ENCODE measurements at places on chromosomes 2 and 18. TPM values are rescaled to one million over a fixed set of nuclear protein-coding genes. Genes with fewer than 3 reads are reported as not detected.

DNA sequence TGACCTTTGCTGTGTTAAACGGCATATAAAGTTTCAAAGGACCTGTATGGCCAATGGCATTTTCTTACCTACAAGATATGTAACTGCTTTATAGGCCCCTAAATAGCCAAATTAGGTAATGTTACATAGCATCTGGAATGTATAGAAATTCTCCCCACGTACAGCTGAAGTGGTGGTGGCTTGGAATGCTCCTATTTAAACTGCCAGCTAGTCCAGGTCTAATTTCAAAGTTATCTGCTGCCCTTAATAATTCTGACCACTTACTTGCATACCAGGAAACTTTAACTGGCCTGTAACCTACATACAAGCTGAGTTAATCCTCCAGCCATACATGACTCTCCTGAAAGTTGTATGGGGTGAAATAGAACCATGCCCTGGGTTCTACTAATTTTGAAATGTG, 1.3 kb downstream of the KIAA2012 start:
- DNase-seq: no peak

DNA sequence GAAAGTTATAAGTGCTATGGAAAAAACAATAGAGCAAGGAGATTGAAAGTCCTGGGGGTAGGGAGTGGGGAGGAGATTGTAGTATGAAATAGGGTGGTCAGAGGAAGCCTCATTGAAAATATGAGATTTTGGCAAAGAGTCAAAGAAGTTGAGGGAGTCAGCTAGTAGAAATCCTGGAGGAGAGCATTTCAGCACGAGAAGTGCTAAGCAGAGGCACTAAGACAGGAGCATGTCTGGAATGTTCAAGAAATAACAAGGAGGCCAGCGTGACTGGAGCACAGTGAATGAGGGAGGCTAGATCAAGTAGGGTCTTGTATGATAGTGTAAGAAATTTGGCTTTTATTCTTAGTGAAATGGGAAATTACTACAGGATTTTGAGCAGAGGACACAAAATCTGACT, 2.1 kb upstream of the TSPYL6 start:
- no peak for DNase-seq

DNA sequence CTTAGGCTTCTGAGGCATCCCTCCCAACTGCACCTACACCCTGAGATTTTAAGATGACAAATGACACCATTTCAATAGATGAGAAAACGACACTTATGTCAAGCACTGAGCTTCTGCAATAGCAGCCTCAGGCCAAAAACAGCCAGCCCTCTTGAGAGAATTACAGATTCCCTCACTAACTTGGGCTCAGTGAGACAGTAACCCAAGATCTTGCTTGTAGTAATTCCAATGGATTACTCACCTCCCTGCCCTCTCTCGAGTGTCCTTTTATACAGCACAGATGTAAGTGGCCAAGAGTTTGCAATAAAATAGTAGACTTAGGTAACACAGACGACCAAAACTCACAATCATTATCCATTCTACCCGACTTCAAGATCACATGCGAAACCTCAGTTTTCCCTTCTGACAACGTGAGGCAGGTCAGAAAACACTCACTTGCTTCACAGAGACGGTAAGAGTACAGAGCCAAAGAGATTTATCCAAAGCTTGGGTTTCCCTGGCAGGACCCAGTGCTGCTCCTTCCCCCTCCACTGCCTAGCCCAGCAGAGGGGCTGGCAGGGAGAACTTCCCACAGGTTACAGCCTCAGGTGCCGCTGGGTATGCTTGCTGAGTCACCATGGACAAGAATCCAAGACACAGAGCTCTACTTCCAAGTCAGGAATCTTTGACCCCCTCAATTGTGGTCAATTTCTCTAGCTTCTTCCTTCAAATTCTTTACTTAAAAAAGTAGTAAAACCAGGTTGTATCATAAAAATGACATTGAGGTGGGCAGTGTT, 181.4 kb downstream of the MYO5B start:
- no peak for DNase-seq

- no peak for DNase-seq
Observed at GRCh38 chr2:132999421-132999820, 329.4 kb upstream of the LYPD1 start.

The ANKRD30B gene
- not detected for total RNA-seq

The CSRNP3 gene
- total RNA-seq: 5.1 TPM

The CD226 gene
- total RNA-seq: 0.95 TPM

- no peak for DNase-seq
Observed at GRCh38 chr2:134739236-134739878, 20.6 kb upstream of the TMEM163 start.

DNA sequence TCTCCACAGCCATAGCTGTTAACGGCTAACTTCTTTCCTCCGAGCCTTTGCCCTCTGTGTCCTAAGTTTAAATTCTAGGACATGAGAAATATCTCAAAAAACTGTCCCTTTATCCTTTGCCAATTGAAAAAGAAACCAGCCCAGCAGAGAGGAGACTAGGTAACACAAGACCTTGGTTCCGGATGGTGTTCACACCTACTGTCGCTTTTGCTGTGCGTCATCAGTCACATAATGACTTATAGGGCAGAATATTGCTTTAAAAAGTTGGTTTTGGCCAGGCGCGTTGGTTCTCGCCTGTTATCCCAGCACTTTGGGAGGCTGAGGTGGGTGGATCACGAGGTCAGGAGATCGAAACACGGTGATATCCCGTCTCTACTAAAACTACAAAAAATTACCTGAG, 66.2 kb downstream of the SP3 start:
- DNase-seq: no peak

DNA sequence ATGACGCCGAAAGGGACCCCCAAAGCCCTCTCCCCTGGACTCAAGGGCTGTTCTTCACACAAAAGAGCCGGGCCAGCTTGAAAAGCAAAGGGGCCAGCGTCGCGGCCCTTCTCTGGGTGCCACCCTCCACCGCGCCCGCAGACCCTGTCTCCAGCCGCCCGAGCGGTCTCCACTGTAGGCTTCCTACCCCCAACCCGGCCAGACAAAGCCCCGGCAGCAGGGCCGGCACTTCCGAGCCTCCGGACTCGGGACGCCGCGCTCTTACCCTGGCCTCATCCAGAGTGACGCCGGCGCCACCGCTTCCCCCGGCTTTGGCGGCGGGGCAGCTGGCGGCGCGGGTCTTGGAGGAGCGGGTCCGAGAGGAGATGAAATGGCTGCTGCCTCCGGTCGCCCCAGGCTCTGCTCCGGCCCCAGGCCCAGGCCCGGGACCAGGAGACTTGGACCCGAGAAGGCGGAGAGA, 603 bp downstream of the ATAD2B start:
- DNase-seq: peak; percentile 82

DNA sequence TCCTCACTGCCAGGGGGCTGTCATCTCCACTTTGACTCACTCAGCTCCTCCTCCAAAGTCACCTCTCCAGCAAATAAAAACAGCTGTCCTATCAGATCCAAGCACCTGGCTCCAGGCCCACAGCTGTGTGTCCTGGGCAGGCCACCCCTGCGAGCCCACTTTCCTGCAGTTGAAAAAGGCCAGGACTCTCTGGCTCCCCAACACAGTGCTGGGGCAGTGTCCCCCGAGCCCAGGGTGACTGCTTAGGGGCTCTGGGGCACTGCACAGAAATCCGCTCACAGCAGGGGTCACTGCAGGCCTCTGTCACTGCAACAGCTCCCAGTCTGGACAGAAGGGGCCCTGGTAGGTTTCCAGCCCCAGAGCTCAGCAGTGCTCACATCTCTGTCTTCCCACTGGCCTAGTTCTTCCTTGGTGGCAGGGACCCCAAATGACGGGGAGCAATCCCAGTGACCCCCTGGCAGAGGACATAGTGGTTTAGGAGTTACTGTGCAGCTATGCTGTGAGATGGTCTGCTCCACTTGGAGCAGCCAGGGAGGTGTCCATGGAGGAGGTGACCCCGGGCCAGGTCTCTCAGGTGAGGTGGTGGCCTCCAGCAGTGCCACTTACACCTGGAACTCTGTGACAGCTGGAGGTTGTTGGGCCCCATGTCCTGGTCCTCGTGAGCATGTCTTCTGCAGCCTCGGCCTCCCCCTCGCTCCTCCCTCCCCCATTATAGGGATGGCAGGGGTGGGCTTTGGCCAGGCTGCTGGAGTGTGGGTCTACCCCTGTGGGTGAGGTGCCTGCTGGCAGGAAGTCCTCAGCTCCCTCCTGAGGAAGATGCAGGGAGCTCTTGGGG, 35.5 kb downstream of the HS6ST1 start:
- DNase-seq: peak; percentile 59

- DNase-seq: no peak
Observed at GRCh38 chr2:200128296-200128695, 172.9 kb downstream of the MAIP1 start.

GRCh38 chr2:4775668-4776067, 916.5 kb upstream of the SOX11 start:
- DNase-seq: no peak

GRCh38 chr2:155747531-155747930, 585.0 kb downstream of the NR4A2 start:
- no peak for DNase-seq

- DNase-seq: no peak
Observed at GRCh38 chr18:50161597-50162205, 33.2 kb downstream of the MYO5B start.

The SLC5A7 gene
- 0.11 TPM for total RNA-seq

- DNase-seq: no peak
Observed at GRCh38 chr2:24304631-24305030, 55.7 kb downstream of the ITSN2 start.

The LIMS1 gene
- total RNA-seq: 84.3 TPM

The FAM228A gene
- total RNA-seq: 0.22 TPM

The IWS1 gene
- 53.0 TPM for total RNA-seq

DNA sequence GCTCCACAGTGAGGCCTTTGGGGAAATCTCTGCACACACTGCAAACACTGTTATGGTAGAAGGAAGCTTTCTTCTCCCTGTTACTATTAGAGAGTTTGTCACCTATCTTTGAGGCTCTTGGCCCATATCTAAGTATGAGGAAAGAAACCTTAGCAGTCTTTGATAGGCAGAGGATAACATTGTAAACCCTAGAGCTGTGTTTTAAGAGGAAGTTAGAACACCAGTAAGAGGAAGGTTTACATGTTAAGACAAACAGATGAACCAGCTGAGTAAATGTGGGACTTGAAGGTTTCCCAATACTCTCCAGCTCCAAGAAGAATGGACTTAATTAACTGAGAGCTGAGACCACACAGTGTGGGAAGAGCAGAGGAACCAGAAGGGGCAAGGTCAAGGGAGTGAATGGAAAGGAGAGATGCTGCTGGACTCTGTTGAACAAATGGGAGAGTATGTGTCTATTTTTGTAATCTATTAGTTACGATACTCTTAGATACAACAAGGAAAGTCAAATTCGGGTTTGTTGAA, 257.0 kb downstream of the DPP10 start:
- no peak for DNase-seq

GRCh38 chr2:238908960-238909951, 61.4 kb downstream of the TWIST2 start:
- peak; percentile 80 for DNase-seq

DNA sequence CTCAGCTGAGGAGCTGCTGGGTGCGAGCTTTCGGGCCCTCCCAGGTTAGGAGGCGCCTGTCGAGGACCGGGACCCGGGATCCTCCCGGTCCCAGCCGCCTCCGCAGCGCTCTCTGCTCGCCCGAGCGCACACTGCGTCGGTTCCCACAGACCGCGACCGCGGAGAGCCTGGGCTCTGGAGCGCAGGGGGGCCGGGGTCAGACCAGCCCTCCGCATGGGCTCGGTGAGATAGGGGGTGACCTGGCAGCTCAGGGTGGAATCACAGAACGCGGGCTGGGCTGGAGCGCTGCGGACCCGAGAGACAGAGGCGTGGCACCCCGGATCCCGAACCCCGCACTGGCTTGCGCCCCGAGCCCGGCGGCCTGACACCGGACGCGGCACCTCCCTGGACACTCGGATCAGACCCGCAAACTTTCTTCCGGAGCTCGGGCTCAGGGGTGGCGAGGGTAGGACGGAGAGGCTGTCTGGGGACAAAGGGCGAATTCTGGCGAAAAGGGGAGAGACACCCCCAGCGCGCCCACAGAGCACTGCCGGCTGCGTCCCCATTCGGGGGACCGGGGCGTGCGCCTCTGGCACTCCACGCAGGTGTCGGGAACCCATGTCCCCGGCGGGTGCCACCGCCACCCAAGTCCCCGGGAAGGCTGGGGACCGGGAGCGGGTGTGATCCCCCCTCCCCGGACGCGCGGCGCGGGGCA, 612 bp downstream of the DIPK1C start:
- DNase-seq: no peak

DNA sequence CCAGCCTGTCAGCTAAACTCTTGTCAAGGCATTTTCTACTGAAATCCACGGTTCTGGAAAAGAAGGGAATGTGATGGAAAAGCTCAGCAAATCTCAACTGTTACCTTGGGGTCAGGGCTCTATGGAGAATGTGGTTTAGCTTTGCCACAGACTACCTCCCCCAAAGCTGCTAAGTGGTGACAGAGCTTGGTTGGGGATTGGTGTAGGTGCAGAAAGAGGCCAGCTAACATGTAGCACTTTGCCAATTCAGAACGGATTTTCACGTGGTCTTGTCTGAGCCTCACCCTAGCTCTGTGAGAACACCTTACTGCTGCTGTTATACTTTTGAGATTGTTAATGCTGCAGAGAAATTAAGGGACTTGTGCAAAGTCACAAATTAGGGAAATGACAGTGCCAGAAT, 331.1 kb downstream of the RND3 start:
- DNase-seq: no peak

DNA sequence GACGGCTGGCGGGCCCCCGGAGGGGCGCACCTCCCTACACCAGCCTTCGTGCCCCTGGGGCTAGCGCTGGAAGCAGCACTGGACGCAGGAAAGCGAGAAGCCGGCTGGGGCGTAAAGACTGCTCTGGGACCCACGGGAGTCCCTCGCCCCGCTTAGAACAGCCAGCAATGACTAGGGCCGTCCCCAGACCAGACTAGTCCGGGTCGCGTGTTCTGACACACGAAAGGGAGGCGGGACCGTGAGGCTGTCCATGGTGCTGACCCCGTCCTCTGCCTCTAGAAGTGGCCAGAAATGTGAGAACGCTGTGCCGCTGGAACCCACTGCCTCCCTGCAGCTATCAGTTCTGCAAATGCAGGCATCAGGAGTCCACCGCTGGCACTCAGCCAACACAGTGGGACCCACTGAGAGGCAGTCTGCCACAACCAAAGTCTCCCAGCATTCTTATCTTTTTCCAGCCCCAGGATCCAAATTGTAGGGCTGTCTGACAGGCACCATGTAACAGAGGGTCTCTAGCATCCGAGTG, at the start of gene UCN:
Gene UCN (minus strand): TSS at position 87 of the 523 bp plus-strand sequence. CDS start 550 bp downstream, outside the sequence.
- no peak for DNase-seq

GRCh38 chr2:220219371-220219770, 591.9 kb downstream of the SLC4A3 start:
- no peak for DNase-seq

Measured in Right ventricle myocardium inferior (tissue), 1 donor.